ENCODE measurements at places on chromosomes 11 and 22.

DNA sequence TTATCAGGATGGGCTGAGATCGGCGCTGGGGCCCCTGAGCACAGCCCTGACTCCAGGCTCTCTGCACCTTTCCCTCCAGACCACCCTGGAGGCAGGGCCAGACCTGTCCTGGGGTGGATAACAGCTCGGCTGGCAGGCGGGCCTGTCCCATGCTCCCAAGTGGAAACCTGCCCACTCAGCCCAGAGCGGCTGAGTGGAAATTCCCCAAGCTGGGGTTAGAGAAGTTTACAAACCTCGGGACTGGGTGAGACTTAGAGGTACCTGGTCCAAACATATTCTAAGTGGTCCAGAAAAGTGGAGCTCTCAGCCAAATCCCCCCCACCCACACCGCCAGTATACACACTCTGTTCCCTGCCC is 4.8 kb upstream of the FXYD2 start:
- no peak for DNase-seq

GRCh38 chr11:4891996-4892640 is 10.4 kb downstream of the OR51T1 start:
- DNase-seq, result no peak

DNA sequence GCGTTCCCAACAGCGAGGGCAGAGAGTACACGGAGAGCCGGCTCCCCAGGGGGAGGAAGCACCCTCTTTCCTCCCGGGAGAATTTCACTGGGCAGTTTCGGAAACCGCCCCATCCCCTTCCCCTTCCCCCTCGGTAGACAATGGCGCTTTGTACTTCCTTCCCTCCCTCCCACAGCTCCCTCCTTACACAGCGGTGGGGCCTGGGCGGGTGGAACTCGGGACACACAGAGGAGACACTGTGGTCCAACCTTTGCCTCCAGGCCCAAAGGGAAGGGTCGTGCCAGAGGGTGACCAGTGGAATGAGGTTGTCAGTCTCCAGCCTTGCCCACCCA is 4.3 kb downstream of the SMTN start:
- no peak for DNase-seq

DNA sequence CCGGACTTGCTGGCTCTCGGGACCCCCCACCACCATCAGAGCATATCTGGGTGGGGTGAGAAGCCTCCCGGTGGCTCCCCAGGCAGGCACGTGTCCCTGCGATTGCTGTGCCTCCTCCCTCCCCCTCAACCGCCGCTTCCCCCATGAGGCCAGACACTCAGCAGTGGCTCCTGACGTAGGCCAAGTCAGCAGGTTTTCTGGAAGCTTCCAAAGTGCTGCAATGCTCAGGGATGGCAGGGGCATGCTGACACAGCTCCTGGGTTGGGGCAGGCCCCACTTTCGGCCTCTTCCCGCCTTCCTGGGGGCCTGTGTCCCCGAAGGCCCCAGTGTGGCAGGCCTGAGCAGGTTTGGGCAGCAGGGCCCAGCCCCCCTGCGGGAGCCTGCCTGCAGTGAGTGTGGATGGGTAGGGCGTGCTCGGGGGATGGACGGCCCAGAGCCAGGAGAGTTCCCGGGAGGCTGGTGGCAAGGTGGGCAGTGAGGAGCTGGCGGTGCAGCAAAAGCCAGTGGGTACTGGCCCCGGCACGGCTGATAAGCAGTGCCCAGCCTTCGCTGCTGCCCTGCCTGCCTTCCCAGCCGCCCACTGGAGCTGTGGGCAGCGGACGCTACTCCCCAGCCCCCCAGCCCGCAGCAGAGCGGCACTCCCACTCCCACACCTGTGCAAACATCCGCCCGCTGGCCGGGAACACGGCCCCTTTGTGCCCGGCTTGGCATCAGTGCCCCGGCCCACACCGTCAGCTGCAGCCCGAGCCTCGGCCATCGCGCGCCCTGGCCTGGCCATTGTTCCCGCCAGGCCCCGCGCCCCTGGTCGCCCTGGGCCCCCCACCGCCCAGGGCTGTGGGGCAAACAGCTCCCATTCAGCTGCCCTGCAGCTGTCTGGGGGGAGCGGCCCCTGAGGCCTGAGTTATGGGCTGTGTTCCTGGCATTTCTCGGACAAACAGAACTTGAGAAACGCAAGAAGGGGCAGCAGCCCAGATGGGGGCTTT is 125.0 kb downstream of the KCNQ1OT1 start:
- DNase-seq, result no peak

- DNase-seq, result no peak
Measured at GRCh38 chr22:38124236-38124974, 13.9 kb upstream of the BAIAP2L2 start.

GRCh38 chr11:44607319-44607962 is 42.0 kb downstream of the CD82 start:
- no peak for DNase-seq

GRCh38 chr11:130813196-130813595 is 103.1 kb downstream of the SNX19 start:
- no peak for DNase-seq

- DNase-seq, result no peak
Measured at GRCh38 chr11:34176751-34177209, 71.4 kb downstream of the NAT10 start.

- no peak for DNase-seq
Measured at GRCh38 chr11:34250732-34251588, 106.8 kb downstream of the ABTB2 start.

DNA sequence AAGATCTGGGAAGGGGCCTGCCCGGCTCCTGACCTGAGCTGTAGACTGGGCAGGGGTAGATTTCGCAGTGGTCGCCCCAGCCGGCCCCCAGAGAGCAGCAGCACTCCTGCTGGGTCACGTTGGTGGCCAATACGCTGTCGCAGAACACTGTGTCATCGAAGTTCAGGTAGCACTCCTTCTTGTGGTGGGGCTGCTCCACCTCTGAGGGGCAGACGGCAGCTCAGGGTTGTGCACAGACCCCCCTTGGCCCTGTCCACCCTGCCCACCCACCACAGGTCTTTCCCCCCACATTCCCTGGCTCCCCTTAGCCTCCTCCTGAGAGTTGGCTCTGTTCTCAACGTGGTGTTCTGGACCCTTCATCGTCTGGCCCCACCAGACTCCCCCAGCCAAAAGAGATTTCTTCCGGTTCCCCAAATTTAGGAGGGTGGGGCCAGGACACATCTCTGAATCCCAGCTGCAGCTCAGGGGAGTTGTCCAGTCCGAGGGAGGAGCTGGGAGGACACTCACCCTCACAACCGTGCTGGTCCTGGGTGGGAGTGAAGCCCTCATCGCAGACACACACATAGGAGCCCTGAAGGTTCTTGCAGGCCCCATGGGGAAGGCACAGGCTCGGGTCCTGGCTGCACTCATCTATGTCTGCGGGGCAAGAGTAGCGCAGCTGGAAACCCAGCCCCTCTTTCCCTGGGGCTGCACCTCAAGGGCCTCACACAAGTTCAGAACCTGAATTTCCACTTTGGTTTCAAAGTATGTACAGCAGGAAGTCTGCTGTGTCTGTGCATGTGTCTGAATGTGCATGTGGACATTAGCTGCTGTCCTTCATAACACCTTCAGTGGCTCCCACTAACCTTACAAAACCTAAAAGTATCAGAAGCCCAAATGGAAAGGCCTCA is 16.5 kb downstream of the SCYL1 start:
- DNase-seq, result no peak

DNA sequence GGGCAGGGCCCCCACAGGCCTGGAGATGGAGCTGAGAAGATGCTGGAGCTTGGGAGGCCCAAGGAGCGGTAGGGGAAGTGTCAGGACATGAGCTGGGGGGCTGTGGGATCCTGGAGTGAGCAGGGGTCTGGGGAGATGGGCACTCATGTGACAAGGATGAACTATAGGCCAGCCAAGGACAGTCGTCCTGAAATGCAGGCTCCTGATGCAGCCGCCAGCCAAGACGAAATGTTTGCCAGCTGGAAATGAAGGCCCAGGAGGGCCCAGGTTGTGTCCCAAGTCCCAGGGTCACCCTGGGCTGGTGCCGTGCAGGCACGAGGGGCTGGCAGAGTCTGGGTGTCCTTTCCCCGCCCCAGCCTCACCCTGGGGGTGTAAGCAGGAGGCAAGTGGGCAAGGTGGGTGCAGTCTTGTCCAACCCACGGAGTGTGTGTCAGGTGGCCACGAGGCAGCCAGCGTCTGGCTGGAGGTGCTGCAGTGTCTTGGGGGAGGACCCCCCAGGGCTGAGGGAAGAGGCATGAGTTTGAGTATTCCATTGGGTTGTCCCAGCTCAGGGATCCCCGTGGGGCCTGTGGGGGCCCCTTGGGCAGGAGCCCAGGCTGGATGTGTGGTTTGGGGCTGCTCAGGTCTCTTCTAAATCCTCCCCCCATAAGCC is 21.4 kb downstream of the MRGPRG start:
- no peak for DNase-seq

DNA sequence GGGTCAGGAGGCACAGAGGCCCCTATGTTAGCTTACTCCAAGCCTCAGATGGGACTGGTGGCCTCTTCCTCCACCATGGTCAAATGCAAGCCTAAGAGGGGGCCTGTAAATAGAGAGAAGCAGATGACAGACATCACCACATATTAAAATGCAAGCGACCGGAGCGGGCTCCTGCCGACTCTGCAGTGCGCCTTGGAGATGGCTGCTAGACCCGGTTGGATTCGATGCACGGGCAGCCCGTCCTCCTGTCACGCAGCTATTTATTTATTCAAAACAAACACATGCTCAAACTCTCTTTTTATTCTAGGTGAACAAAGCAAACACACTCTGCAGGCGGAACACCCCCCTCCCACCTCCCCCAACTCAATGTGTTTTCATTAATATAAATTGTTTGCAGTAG is 208.0 kb downstream of the DSCAML1 start:
- no peak for DNase-seq

DNA sequence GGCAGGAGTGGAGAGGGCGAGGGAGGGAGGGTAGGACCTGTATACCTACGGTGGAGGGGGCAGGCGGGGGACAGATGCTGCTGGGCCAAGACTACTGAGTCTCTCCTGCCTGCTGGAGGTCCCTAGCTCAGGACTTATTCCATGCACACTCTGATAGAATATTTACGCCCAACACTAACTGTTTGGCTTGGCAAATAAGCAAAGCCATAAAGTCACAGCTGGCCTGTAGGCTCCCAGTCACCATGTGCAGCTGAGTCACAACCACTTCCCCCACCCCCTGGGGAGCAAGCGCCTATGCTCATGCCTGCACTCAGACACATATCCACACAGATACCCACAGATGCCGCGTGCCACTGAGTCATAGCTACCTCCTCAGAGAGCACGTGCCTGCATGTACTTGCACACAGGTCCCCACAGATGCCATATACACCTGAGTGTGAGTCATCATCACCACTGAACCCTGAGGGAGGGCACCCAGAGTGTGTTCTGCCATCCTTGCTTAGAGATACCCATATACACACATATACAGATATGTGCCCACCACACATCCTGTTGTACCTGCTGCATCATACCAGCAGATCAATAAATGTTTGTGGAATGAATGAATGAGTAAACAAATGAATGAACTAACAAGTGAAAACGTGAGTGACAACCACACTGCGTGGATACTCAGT is 95.8 kb downstream of the SWAP70 start:
- DNase-seq, result peak; percentile 74

GRCh38 chr11:104462341-104462740 is 298.4 kb upstream of the PDGFD start:
- no peak for DNase-seq

GRCh38 chr11:12542186-12542935 is 131.9 kb upstream of the TEAD1 start:
- DNase-seq, result no peak

DNA sequence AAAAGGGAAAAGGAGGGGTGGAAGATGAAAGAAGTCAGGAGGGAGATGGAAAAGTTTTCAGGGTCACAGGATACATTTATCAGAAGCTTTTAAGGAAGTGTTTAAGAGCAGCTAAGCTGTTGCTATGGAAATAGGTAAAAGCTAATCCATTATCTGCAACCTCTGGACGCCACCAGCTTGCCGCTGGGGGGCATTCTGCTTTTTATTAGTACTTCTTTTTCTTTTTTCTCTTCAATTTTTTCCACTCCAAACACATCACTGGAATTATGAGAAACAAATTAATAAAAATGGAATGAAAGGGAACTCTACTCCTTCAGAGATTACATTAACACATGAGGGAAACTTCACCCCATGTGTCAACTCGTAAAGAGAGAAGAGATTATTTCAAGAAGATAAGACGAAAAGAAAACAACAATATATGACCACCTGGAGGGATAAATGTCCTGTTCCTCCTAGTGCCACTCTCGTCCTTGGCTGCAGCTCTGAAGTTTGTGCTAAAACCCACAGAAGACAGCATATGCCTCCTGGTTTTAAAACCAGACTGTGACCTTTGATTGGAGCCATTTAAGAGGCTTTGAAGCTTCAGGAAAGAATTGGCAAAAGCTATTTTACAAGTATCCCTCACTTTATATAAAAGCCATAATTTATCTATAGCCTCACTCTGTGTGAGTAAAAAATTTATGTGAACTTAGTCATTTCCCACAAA is 972.8 kb downstream of the OPCML start:
- DNase-seq, result no peak

DNA sequence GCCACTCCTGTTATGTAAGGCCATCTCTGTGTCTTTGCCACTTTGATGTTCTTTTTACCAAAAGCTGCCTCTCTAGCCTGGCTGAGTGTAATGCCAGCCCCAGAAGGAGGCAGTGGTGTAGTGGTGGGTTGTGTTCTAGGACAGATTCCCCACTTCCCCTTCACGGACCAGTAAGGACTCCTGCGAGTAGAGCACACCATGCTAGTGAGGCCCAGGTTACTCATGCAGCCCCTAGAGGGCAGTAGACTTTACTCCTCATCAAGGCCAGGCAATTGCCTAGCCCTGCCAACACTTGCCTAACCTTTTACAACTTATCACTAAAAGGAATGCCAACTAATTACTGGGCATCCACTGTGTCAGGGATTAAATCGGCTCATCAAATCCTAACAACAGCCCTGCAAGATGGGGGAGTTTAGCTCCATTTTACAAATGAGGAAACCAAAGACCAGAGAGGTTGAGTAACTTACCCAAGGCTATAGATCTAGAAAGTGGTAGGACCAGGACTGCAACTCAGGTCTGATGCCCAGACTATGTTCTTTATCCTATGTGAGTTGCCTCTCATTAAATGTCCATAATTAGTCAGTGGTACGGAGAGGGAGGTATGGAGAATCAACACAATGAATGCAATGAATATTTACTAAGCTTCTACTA is 75.3 kb downstream of the APIP start:
- no peak for DNase-seq

GRCh38 chr22:39459681-39460080 is 2.9 kb downstream of the MGAT3 start:
- DNase-seq, result no peak

DNA sequence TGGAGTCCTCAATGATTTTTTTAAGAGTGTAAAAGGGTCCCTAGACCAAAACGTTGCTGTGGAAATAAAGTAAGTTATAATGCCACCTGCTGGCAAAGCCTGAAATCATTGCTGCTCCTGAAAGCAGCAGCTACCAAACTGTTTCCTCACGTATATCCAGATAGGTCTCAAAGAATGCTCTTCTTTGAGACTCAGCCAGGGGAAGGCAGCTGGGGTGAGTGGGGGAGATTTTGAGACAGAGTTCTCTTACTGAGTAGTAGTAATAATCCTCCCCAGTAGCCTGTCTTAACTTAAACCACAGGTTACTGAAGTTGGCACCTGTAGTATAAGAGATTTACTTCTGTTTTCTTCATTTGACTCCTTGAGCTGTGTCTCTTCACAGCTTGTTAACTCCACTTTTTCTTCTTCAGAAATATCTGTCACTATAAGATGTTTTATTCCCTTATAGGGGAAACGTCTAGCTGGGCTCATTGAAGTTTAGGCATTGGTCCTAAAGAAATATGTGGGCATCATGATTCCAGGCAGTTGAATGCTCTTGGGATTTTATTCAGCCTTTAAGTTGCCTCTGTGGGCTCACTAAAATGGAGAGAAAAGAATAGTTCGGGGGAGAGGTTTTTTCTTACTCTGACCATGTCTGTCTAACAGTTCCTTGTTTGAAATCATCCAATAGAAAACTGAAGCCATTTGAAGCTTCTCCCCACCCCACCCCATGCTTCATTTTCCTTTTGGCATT is 77.9 kb downstream of the BTBD10 start:
- peak; percentile 3 for DNase-seq
